ENCODE measurements at places on chromosomes 3 and 15. TPM values are rescaled to one million over a fixed set of nuclear protein-coding genes. Genes with fewer than 3 reads are reported as not detected.

The ADAMTS7 gene
- 4.2 TPM for total RNA-seq

DNA sequence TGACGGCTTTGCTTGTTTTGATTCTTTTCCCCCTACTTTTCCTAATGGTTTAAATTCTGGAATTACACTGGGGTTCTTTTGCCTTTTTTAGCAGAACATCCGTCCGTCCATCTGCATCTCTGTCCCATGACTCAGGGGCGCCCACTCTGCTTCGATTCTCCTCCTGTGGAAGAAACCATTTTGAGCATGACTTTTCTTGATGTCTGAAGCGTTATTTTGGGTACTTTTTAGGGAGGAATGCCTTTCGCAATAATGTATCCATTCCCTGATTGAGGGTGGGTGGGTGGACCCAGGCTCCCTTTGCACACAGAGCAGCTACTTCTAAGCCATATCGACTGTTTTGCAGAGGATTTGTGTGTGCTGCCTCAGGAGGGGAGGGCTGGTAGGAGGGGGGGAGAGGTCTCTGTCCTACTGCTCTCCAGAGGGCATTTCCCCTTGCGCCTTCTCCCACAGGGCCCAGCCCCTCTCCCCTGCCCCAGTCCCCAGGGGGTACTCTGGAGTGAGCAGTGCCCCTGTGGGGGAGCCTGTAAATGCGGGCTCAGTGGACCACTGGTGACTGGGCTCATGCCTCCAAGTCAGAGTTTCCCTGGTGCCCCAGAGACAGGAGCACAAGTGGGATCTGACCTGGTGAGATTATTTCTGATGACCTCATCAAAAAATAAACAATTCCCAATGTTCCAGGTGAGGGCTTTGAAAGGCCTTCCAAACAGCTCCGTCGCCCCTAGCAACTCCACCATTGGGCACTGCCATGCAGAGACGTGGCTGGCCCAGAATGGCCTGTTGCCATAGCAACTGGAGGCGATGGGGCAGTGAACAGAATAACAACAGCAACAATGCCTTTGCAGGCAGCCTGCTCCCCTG lies 19.5 kb upstream of the BSN start:
- no peaks in the 10 kb centered on the region for H3K27me3 ChIP-seq
- no peaks in the 10 kb centered on the region for H3K4me1 ChIP-seq
- H3K27ac ChIP-seq = no peak overlapping the region
- DNase-seq = no peak

DNA sequence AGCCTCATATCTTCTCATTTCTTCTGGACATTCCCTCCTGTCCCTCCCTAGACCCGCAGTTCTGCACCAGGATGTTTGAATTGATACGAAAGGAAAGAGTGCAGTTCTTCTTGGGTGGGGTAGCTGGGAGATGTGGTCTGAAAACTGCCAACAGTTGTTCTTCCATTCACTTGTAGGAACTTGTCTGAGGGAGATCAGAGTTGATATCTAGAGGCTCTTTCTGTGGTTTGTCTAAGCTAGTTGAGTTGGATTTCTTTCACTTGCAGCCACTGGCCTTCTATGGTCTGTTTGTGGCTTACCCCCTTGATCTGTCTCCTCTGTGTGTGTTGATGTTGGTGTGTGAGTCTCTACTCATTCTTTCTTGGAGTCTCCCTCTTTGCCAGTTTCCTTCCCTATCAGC lies 42.5 kb upstream of the PIK3CB start:
- no peaks in the 10 kb centered on the region for H3K36me3 ChIP-seq
- no peak overlapping the region for H3K4me3 ChIP-seq
- H3K27ac ChIP-seq = no peak overlapping the region
- no peaks in the 10 kb centered on the region for H3K4me1 ChIP-seq
- no peaks in the 10 kb centered on the region for H3K27me3 ChIP-seq

GRCh38 chr3:64717411-64717810 lies 29.6 kb upstream of the ADAMTS9 start:
- H3K27ac ChIP-seq = no peak overlapping the region
- no peaks in the 10 kb centered on the region for H3K4me1 ChIP-seq
- no peak overlapping the region for H3K4me3 ChIP-seq
- DNase-seq = no peak

The TNFSF10 gene
- 1.2 TPM for total RNA-seq

Data from PC-3 (cell line).